ENCODE measurements at places on chromosomes 2 and 18. TPM values are rescaled to one million over a fixed set of nuclear protein-coding genes. Genes with fewer than 3 reads are reported as not detected.

Gene IL1RL2
- not detected for total RNA-seq

Gene KLHL14
- total RNA-seq = 1.6 TPM

Gene ZSWIM2
- not detected for total RNA-seq

Gene CPLX4
- not detected for total RNA-seq

Gene SEMA4C
- total RNA-seq = 30.7 TPM

Gene PCGF1
- 19.9 TPM for total RNA-seq

Gene G6PC2
- not detected for total RNA-seq

Gene METTL4
- 8.8 TPM for total RNA-seq

Gene DHRS9
- total RNA-seq = 0.88 TPM

Measured in Caki2 (cell line).